ENCODE measurements at places on chromosomes 16 and 17. TPM values are rescaled to one million over a fixed set of nuclear protein-coding genes. Genes with fewer than 3 reads are reported as not detected.

GRCh38 chr16:81481207-81481821 lies 36.7 kb downstream of the CMIP start:
- DNase-seq = no peak

- no peak for DNase-seq
These were observed 20.8 kb downstream of the ASPSCR1 start for GRCh38 chr17:81998212-81998611.

DNA sequence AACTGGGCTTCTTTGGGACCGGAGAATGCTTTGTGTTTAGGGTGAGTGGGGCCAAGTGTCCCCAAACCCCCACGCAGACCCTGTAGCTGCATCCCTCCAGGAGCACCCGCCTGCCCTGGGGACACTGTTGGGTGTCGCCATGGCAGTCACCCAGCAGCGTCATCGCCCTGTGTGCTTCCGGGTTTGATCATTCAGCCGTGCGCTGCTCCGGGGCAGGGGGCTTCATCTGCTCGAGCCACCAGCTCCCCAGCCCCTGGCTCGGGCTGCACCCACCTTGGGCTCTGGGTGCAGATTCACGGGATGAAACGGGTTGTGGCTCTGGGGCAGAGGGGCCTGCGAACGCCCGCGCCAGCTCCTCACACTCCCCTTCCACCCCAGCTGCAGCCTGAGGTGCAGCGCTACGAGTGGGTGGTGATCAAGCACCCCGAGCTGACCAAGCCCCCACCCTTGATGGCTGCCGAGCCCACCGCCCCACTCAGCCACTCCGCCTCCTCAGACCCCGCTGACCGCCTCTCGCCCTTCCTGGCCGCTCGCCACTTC lies 13.8 kb upstream of the ATP6V0C start:
- DNase-seq = no peak

SCGB1C2 gene
- polyA plus RNA-seq = not detected

RCVRN gene
- 0.67 TPM for polyA plus RNA-seq

NEUROD2 gene
- polyA plus RNA-seq = 0.11 TPM
